NCI-H1436 treated with DMSO at 0.1 percent for 48 hours (cell line): ENCODE measurements at places on chromosomes 6 and 20.

DNA sequence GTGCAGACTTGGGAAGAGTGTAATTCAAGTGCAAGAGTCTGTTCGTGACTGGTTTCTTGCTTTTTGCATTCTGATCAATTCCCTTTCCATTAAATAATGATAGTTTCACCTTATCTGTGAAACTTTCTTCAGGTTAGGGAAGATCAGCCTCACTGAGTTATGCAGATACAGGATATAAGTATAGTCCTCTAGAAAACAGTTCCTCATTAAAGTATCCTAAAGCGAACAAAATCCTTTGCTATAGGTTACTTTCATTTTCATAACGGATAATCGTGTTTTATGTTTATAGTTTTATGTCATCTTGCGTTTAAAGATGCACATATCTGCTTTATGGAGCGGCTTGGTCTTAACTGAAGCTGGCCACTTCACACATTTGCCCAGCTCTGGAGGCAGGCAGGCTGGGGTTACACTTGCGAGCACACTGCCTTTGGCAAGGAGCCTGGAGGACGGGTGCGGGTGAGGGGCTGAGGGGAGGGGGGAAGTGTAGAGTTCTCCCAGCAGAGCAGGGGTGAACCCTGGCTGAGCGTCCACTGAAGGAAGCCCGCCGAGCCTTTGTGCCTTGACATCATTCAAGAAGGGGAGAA, 123.5 kb upstream of the IFNGR1 start:
- DNase-seq: no peak

DNA sequence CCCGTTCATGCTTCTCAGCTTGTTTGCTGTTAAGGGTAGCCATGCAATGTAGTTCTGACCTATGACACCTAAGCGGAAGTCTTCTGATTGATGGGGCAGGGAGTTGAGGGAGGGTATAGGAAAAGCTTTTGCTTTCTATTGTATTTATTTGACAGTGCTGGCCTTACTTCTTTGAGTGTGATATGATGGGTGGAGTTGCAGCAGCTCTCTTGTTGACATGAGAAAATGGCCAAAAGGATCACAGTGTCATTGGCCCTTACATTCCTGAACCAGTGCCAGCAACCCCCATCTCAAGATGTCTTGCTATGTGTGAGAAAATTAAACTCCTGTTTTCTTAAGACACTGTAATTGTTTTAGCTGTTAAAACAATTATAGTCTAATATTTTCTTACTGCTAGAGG, 117.5 kb downstream of the SAMD5 start:
- no peak for DNase-seq

- DNase-seq: no peak
Observed at GRCh38 chr20:62019881-62020492, 45.7 kb downstream of the TAF4 start.

GRCh38 chr6:166672624-166673206, 45.7 kb upstream of the RPS6KA2 start:
- DNase-seq: no peak

DNA sequence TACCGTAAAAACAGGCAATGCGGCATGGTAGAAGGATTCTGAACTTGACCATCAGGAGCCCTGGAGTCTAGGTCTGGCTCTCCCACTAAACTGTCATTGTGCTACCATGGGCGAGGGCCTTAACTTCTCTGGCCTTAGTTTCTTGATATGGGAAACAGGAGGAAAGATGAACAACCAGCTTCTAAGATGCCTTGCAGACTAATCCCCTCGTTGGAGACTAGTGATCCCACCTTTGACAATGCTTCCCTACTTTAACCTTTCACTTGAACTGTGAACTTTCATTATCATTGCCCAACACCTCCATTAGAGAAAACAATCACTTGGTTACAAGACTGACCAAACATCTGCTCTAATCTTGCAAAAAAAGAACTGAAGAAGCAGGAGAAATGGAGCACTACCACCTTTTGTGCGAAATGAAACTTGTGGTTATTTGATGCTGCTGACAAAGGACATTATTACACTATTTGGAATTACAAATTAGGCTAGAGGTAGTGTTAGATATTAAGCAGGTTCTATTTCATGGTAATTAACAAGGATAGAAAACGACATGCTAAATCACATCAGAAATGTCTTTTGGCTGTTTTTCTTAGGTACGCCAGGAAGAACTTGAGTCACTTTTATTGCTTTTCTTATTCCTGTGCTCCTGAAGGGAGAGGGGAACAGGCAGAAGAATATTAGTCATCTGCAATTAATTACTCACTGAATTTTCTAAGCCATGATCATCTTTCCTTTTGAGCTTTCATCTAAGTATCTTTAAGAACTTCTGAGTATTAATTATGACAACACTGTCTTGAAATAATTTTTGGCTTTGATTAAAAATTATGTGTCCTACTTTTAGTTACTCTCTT, 39.1 kb upstream of the ARHGAP18 start:
- DNase-seq: no peak

DNA sequence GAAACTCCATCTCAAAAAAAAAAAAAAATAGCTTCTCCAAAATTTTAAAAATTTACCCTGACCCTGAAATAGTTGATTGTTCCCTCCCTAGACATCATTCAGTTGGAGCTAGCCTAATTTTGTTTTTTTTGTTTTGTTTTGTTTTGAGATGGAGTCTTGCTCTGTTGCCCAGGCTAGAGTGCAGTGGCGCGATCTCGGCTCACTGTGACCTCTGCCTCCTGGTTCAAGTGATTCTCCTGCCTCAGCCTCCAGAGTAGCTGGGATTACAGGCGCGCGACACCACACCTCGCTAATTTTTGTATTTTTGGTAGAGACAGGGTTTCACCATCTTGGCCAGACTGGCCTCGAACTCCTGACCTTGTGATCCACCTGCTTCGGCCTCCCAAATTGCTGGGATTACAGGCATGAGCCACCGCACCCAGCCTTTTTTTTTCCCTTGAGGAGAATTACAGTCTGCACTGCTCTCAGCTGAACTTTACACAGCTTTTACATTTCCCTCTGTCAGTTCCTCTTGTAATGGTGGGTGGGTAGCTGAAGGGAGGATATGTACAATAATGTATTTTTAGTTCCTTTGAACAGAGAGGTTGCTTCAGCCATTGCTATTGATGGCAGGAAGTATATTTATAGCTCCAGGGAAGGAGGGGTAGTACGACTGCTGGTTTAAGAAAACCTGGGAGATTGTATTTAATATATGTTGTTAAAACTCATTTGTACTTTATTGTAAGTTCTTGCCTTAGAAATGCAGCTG, 27.7 kb downstream of the PTPRA start:
- no peak for DNase-seq

- DNase-seq: no peak
Observed at GRCh38 chr6:129849456-129849855, 11.7 kb downstream of the TMEM244 start.

GRCh38 chr20:51174536-51174935, 151.6 kb upstream of the KCNG1 start:
- no peak for DNase-seq

GRCh38 chr20:46027245-46027853, 1.7 kb upstream of the SLC12A5 start:
- DNase-seq: no peak

GRCh38 chr6:77010931-77011542, 452.3 kb downstream of the HTR1B start:
- no peak for DNase-seq

GRCh38 chr6:113281014-113281413, 576.1 kb upstream of the MARCKS start:
- no peak for DNase-seq

DNA sequence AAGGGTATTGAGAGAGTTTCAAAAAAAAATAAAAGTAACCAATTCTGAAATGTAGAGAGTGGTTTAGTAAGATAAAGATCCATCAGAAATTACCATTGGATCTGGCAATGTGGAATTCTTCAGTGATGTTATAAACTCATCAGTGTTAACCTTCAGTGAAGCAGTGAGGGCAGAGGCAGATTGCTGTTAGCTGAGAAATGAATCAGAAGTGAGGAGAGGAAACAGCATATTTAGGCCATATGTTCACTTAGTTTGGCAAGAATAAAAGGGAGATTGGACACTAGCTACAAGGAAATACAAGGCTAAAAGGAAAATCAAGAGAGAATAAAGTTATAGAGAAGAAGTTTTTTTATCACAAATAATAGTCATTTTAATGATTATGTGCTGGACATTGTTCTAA, 9.6 kb downstream of the KCNQ5 start:
- DNase-seq: no peak

DNA sequence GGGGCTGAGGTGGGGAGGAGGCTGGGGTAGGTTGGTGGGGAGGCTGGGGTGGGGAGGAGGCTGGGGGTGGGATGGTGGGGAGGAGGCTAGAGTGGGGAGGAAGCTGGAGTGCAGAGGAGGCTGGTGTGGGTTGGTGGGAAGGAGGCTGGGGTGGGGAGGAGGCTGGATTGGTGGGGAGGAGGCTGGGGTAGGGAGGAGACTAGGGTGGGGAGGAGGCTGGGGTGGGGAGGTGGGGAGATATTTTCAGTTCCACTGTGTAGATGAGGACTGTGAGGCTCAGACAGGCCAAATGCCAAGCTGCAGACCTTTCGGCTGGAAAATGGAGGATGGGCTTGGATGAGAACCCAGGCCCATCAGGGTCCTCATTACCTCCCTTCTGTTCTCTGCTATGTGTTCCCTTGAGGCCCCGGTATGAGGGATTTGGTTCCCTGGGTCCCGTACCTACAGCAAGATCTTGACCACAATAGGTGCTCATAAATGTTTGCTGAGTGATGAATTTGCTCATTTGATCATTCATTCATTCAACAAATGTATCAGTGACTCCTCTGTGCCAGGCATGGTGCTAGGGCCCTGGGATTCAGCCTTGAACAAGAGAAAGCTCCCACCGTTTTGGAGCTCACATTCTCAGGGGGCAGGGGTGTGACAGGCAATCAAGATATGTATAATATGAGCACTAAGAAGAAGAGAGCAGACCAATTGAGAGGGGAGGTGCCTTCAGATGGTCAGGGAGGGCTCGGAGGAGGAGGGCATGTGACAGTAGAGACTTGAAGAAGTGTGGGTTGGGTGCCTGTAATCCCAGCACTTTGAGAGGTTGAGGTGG, 36.1 kb upstream of the NOL4L start:
- DNase-seq: no peak

- DNase-seq: no peak
Observed at GRCh38 chr6:132675002-132675401, 16.0 kb upstream of the TAAR1 start.

GRCh38 chr20:6886065-6886729, 118.7 kb downstream of the BMP2 start:
- no peak for DNase-seq

GRCh38 chr20:44187772-44188709, 1.1 kb upstream of the JPH2 start:
- DNase-seq: no peak

DNA sequence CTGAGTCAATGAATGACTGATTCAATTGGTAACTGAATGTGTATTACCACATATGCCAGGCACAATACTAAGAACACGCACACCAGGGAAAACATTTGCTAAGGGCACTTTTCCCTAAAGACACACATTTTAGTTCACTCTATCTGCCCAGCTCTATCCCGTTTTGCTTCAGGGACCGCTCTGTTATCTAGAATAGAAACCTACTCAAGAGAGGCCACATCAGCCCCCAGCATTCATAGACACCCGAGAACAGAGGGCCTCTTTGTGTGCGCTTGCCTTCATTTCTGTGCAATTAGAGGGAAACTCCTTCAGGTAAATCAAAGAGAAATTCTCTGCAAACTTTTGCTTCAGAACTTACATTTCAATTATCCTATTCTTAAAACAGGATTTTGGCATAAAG, 50.3 kb downstream of the DZANK1 start:
- DNase-seq: no peak

GRCh38 chr6:125114248-125114858, 39.2 kb upstream of the TPD52L1 start:
- peak; percentile 0 for DNase-seq

DNA sequence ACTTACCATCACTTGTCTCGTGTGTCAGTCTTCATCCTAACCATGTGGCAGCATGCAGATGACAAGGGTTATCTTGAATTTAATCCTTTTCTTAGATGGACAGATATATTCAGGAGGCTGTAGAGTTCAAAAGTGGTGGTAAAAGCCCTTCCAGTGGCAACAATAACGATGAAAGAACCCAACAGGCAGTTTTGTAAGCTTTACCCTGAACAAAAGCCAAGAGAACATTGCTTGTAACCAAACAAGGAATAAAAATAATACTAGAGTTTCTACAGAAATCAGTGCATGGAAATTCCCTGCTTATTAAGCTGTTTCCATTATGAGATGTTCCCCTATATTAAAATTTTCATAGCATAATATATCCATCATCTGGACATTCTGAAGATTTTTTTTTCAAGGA, 69.7 kb downstream of the PDE7B start:
- no peak for DNase-seq

- no peak for DNase-seq
Observed at GRCh38 chr6:113401231-113401630, 455.9 kb upstream of the MARCKS start.

DNA sequence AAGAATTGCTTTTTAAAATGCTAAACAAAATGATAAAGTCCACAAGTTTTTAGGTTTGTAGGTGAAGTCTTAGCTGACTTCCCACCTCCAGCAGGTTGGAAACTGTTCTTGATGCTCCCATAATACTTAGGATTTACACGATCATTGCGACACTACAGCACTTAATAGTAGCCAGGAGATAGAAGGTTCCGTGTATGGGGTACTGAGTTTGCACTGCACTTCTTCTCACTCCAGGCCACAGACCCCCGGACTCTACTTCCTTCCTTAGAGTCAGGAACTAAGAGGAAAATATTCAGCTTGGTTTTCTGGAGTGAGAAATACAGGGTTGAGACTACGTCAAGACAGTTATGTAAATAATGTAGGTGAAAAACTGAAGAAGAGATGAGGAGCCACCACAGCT, 56.1 kb upstream of the SGK1 start:
- DNase-seq: no peak

DNA sequence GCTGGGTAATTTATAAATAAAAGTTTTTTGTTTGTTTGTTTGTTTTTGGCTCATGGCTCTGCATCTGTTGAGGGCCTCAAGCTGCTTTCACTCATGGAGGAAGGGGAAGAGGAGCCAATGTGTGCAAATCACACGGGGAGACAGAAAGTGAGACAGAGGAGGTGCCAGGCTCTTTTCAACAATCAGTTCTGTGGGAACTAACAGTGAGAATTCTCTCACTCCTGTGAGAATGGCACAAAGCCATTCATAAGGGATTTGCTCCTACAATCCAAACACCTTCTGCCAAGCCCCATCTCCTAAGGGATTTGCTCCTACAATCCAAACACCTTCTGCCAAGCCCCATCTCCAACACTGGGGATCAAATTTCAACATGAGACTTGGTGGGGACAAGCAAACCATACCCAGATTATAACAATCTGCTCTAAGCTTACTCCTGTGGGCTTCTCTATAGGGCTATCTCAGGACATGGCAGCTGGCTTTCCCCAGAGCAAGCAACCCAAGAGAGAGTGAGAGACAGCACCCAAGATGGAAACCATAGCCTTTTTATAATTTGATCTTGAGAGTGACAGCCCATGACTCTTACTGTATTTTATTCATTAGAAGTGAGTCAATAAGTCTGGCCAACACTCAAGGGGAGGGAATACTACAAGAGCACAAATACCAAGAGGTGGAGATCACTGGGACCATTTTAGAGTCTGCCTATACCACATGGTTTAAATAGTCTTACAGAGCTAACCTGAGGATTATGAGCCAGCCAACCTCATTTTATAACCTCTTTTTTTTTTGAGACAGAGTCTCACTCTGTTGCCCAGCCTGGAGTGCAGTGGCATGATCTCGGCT, 22.8 kb upstream of the LRRC1 start:
- DNase-seq: no peak
